Stimulated activated CD8-positive, alpha-beta memory T cell treated with anti-CD3 and anti-CD28 coated beads, Interleukin-4, amount 100 ng/mL, for 4 hours (primary cell): ENCODE measurements at places on chromosomes 3 and 15.

DNA sequence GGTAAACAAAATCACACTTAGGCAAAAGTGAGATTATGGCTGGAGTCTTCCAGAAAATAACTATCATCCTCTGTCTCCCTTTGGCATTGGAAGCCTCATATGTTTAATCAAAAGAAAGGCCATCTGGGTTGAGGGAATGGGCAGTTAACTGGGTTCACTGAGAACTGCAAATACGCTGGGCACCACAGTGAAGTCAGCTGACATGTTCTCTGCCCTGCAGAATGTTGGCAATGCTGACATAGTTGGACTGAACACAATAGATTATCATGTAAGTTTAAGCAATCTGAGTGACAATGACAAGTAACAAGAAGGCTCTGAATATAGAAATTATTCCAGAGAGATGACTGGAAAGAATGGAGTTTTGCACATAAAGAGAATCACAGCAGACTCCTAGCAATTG, 43.8 kb upstream of the SLC25A26 start:
- no peak for DNase-seq

DNA sequence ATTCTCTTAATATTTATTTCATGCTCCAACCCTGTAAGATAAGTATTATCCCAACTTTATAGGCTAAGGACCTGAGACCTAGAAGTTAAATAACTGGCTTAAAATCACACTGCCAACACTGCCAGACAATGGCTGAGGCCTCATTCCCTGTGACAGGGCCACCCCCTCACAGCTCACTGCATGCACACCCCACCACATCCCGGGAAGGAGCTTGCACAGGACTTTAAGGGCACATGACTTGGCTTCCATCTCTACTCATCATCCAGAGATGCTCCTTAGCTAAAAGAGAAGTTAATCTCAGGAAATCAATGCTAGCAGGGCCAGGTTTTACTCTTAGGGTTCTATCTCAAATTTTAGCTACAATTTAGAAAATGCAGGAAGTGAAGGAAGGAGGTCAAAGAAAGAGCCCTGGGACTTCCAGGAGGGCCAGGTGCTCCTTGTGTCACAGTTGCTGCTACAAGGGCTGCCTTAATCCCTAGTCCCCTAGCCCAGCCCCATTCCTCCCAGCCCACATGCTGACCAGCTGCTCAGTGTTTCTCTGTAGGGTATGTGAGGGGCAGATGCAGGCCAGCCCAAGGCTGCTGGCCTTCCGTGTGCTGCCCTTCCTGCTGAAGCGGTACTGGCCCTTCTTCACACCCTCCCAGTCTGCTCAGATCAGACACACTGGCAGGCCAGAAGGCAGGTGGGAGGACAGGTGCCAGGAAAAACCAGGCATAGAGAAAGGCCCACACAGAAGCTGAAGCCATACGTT, 53.5 kb downstream of the WWTR1 start:
- no peak for DNase-seq

GRCh38 chr3:156978481-156978961, 152.4 kb downstream of the LEKR1 start:
- DNase-seq = no peak

GRCh38 chr3:23698652-23699313, 107.0 kb upstream of the UBE2E1 start:
- DNase-seq = no peak

- no peak for DNase-seq
Observed at GRCh38 chr3:101722394-101723173, 1.8 kb upstream of the CEP97 start.

- no peak for DNase-seq
Observed at GRCh38 chr15:70112074-70112395, 14.3 kb upstream of the TLE3 start.

DNA sequence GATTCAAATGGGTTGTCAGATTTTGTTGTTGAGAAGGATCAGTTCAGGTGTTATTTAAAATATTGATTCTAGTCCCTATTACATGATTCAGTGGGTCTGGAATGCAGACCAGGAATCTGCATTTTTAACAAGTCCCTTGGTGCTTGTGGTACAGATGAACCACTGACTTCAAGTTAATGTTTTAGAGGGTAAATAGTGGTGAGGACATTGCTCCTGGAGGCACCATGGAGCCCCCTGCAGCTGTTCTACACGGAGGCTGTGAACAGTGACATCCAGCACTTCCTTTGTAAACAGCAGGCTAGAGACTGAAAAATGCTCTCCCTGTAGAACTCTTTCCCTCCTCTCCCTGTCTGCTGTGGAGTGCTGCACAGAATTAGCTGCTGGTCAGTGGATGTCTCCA, 4.8 kb upstream of the FSIP1 start:
- DNase-seq = no peak

GRCh38 chr3:10775259-10775658, 40.8 kb upstream of the SLC6A11 start:
- no peak for DNase-seq

DNA sequence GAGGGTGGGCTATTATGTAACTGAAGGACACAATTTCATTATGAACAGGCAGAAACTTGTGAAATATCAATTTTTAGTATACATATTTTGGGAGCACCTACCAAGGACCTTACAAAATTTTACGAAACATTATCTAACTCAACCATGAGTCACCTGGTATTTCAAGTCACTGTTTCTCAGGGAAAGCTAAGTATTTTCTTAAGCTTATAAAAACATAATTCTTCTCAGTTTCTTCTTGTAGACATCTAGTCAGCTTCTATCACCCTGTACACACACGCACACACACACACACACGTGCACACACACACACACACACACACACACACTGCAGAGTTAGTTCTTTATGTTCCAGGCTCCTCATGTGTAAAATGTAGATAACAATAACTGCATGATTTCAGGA, 658.3 kb downstream of the TUSC7 start:
- DNase-seq = no peak

- DNase-seq = peak; percentile 51
Observed at GRCh38 chr3:36907911-36908646, 36.8 kb downstream of the TRANK1 start.

- DNase-seq = no peak
Observed at GRCh38 chr3:112117841-112118571, 15.0 kb downstream of the GCSAM start.

GRCh38 chr15:86572368-86572841, 492.7 kb downstream of the AGBL1 start:
- DNase-seq = no peak

- no peak for DNase-seq
Observed at GRCh38 chr3:178507507-178508442, 28.5 kb upstream of the KCNMB2 start.

GRCh38 chr3:130820976-130821375, 72.9 kb upstream of the ATP2C1 start:
- no peak for DNase-seq

- no peak for DNase-seq
Observed at GRCh38 chr3:24550588-24550987, 55.9 kb upstream of the THRB start.

- DNase-seq = no peak
Observed at GRCh38 chr3:184737641-184738505, 26.0 kb upstream of the MAGEF1 start.

GRCh38 chr15:31365655-31366127, 39.1 kb downstream of the KLF13 start:
- peak; percentile 68 for DNase-seq

DNA sequence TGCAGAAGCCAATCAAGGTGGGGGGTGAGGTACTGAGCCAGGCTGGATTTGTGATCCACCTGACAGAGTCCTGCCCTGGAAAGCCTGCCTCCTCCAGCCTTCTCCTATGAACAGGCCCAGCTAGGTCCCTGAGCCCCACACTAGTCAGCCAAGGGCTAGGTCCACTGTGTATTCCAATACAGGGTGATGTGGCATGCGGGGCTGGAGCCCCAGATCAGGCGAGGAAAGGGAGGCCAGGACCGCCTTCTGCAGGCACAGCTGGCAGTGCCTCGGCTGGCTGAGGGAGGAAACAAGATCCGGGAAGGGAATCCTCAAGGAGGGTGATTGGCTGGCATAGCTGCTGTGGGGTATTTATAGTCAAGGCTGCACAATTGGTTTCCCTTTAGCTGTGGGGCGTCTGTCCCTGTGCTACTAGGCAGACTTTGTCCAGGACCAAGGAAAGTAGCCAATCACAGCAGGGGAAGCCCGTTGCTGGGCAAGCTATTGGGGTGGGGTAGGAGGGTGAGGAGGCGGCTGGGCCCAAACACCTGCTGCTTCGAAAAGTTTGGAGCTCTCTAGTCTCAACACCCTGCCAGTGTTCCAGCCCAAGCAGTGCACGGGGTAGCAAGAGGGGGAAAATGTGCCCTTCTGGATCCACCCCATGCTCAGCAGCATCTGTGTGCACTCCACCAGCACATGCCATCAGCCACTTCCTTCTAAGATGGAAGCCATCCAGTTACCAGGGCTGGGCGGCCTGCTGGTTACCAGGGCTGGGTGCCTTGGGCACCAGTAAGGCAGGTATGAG, 5.9 kb downstream of the KY start:
- no peak for DNase-seq

DNA sequence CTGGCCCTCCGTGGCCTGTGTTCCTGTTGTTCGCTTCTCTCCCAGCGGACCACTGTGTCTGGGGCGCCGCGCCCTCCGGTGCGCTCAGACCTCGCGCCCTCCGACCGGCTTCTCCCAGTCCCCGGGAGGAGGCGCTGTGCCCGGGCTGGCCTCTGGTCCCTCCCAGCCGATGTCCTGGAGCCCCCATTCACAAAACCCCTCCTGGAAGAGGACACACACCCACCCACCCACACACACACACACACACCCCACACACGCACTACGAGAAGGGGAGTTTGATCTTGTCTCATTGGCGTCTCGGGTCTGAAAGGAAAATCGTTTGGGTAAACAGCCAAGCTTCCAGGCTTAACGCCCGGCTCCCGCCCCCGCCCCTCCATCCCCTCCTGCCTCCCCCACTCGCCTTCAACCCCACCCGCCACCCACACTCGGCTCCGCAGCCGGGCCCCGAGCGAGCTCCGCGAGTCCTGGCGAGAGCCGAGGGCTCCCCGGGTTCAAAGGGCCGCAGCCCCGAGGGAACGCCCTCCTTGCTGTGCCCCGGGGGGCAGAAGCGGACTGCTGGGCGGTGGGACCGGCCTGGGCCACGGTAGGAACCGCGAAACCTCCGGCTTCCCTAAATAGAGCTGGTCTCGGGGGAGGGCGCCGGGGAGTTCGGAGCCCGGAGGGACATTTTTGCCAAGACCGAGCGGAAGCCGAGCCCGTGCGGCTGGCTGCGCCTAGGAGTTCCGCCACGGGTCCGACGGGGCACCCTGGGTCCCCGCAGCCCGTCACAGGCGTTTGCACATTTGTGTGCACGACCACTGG, 23.6 kb downstream of the NR2F2 start:
- no peak for DNase-seq

DNA sequence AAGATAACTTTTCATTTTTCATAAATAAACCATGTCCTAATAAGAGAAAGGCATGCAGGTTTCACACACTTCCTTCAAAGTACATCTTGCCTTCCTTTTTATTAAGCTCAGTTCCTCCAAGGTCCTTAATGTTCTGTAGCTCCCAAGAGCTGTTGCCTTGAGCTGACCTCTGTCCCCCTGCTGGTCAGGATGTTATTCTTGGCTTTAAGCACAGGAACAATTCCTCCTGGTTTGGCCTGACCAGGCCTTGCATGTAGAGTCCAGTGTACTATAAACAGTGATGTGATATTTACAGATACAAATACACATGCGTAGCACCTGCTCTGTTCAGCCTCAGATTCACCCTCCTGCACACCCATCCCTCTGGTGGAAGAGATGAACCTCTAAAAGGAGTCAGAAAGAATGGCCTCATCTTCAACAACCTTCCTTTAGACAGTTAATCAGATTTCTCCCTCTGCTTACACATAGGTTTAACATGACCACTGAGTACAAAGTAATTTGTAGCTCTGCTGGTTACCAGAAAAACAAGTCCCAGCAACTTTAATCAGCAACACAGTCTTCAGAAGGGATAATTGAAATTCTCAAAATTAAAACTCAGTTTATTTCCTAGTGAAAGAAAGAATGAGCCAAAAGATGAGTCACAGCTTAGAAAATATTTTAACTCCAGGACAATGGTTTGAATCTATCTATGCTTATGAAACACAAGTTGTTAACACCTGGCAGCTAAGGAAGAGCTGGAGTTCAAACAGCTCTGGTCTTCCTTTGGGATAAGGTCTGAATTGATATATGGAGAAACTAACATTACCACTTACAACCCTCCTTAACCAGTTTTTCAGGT, 46.5 kb downstream of the PTPN9 start:
- no peak for DNase-seq

DNA sequence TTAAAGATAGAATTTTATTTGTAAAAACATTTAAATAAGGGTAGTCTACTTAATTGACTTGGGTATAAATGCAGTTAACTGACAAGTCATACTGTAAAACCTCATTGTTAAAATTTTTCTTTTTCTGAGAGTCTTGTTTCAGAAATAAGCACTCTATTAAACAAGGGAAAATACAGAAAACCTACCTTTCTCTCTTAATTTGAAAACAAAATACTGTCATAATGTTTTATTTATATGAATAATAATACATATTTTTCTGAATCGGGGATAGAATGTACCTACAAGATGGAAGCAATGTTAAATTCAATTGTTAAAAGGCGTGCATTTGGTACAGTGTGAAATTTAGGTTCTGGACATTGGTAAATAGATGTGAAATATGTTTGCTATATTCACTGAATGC, 17.8 kb downstream of the ZIC1 start:
- DNase-seq = no peak

DNA sequence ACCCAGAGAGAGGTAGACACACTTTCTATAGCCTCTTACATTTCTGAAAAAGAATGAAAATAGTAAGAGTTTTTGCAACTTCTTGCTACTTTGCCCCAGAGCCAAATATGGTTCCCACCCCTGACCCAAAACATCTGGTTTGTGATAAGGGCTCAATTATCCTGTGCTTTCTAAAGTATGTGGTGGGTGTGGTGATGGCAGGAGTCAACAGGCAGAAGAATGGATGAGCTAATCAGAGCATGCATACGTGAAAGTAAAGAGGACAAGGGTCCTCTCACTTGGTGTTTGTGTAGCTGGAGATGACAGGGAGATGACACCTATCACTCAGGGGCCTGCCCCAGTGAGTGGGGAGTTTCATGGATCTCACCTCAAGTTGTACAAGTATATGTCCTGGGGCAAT, 19.1 kb downstream of the KBTBD8 start:
- DNase-seq = no peak
